ENCODE measurements at places on chromosomes 7 and 10. TPM values are rescaled to one million over a fixed set of nuclear protein-coding genes. Genes with fewer than 3 reads are reported as not detected.

DNA sequence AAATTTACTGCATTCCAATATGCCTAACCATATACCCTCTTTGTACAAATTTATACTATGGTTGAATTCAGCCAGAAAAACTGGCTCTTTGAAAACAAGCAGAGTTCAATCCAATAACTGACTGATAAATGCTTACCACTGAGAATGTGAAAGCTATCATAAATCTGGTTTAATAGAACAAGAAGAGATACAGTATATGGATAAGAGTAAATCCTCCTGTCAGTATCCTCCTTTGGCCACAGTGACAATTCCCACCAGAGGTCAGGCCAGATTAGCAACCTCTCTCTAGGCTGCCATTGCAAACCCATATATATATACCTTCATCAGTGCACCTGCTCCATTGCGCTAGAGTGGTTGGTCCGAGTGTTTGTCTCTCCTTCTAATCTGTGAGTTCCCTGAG is 647.2 kb downstream of the GRM8 start:
- no peak for DNase-seq

- no peak for DNase-seq
Measured at GRCh38 chr10:133091316-133091715, 3.6 kb downstream of the ADGRA1 start.

Gene PLEKHA1
- 46.2 TPM for total RNA-seq

DNA sequence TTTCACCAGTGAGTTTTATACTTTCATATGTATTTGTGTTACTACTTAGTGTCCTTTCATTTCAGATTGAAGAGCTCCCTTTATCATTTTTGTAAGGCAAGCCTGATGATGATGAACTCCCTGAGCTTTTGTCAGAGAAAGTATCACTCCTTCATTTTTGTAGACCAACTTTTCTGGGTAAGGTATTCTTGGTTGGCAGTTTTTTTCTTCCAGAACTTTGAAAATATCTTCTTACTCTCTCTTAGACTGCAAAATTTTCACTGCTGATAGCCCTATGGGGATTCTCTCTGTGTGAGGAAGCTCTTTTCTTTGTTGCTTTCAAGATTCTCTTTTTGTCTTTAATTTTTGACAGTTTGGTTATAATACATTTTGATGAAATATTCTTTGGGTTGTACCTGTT is 35.7 kb downstream of the CCDC7 start:
- no peak for DNase-seq

- no peak for DNase-seq
Measured at GRCh38 chr10:64086083-64086767, 565.0 kb downstream of the REEP3 start.

GRCh38 chr7:33107136-33108066 is 1.8 kb downstream of the RP9 start:
- no peak for DNase-seq

GRCh38 chr10:17647326-17647725 is 3.4 kb downstream of the STAM start:
- DNase-seq = no peak

DNA sequence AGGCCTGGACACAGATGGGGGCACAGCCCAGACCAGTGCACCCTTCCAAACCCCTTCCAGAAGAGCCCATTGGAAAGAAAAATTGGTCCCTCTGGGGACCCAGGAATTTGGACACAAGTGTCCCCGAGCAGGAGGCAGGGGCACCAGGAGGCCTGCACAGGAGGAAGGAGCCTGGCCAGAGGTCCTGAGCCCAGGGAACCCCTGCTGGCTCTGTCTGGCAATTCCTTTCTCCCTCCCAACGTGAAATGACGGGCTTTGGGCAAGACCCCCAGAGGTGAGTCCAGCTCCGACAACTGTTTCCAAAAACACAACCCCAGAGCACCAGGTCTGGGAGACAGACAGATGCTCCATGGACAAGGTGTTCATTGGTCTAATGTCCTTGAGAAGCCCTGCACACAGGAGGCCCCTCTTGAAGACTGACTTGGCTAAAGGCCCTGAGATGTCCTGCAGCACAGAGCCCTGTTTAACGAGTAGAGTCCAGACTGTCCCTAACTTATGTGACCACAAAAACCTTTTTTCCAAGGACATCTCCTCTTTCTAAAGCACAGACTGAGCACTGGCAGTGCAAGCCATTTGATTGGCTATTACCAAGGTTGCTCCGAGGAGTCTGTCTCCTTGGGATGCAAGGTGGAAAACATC is 150.7 kb downstream of the OAT start:
- DNase-seq = no peak

DNA sequence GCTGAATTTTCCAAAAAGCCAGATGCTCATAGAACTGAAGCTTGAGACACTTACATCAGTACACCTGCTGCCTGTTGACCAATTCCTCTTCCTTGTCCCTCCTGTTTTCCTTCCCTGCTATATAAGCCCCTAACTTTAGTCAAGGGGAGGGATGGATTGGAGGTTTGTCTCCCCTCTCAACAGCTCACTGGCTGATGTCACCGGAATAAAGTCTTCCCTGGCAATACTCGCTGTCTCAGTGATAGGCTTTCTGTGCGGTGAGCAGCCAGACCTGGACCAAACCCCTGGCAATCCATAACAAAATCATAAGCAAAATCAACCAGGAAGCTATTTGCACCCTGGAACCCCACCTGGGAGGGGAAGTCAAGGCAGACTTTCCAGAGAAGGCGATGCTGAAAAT is 929 bp upstream of the IRF5 start:
- DNase-seq = peak; percentile 43

GRCh38 chr10:59179068-59179467 is 2.6 kb downstream of the PHYHIPL start:
- no peak for DNase-seq

Gene BICC1
- total RNA-seq = 6.4 TPM

DNA sequence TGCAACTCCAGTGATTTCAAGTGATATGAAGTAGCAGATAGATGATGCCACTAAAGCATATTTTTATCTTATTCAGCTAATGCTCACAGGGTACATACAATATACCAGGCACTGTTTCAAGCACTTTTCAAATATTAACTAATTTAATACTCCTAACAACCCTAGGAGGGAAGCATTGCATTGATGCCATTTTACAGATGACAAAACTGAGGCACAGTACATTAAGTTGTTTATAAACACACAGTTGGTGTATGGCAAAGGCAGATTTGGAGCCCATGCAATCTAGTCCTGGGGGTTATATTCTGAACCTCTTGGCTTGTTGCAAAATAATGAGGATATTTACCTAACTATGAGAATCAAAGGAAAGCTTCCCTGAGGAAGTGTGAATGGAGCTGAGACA is 371.0 kb downstream of the SFMBT2 start:
- no peak for DNase-seq

DNA sequence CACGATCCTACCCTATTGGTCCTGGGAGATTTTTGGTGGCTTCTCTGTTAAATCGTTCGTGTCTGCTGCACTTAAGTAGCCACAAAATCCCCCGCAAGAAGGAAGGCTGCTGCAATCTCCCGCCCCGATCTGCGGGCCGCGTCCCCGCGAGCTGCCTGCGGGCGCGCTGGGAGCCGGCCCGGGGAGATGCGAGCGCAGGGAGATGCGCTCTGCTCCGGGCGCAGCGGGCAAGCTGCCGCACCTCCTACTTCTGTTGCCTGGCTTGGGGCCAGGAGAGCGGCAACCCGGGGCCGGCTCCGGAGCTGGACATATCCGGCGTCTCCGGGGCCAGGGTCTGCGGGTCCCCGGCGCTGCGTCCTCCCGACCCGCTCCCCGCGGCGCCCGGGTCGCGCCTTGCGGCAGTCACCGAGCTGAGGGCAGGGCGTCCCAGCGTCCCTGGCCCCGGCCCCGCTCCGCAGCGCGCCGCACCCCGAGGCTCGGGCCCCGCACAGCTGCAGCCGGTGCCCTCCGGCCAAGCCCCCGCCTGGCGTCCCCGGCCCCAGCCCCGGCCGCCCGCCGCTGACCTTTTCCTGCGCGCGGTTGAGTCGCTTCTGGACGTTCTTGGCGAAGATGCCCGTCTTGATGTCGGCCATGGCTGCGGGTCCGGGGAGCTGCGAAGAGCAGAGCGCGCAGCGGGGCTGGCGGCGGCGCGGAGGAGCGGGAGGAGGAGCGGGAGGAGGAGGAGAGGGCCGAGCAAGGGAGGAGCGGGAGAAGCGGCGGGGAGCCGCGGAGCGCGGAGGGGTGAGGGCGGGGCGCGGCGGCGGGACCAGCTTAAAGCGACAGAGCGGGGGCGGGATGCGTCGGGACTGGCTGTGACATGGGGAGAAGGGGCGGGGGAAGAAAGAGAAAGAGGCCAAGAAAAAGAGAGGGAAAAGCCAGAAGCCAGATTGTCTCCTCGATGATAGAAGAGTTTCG is at the start of gene AMPH:
Gene AMPH, minus strand, starts transcription at position 654 of the 954 bp plus-strand sequence. Its CDS starts 22 bp downstream, at position 632.
- peak; percentile 81 for DNase-seq

GRCh38 chr10:70232859-70233108 is 445 bp downstream of the PPA1 start:
- no peak for DNase-seq

- no peak for DNase-seq
Measured at GRCh38 chr10:64732372-64732957, 1211.3 kb downstream of the REEP3 start.

GRCh38 chr7:93176992-93177580 is 28.9 kb upstream of the SAMD9L start:
- DNase-seq = no peak

GRCh38 chr7:103132995-103133688 is 15.8 kb downstream of the NAPEPLD start:
- DNase-seq = no peak

DNA sequence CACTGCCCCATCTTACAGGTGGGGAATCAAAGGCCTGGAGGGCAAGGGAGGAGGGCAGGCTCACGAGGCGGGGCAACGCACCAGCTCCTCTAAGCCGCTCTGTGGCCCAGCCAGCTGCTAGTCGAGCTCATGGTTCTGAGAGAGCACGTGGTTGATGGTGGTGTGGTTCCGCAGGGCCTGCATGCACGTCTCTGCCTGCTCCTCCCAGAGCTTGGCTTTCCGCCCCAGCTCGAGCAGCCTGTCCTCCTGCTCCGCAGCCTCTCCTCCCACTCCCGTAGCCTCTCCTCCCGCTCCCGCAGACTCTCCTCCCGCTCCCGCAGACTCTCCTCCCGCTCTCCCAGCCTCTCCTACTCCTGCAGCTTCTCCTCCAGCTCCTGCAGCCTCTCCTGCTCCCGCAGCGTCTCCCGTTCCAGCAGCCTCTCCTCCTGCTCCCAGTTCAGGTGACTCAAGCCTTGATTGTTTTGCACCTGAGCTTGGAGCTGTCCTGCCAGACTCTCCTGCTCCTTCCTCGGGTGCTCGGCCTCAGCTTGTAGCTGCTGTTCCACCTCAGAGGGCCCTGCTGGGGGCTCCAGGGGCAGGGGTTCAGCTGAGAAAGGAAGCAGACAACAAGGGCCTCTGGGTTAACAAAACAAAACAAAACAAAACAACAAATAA is 19.1 kb upstream of the MTPAP start:
- no peak for DNase-seq

Gene CNPY1
- total RNA-seq = not detected

- no peak for DNase-seq
Measured at GRCh38 chr10:7707102-7707501, 4.0 kb downstream of the ITIH2 start.

DNA sequence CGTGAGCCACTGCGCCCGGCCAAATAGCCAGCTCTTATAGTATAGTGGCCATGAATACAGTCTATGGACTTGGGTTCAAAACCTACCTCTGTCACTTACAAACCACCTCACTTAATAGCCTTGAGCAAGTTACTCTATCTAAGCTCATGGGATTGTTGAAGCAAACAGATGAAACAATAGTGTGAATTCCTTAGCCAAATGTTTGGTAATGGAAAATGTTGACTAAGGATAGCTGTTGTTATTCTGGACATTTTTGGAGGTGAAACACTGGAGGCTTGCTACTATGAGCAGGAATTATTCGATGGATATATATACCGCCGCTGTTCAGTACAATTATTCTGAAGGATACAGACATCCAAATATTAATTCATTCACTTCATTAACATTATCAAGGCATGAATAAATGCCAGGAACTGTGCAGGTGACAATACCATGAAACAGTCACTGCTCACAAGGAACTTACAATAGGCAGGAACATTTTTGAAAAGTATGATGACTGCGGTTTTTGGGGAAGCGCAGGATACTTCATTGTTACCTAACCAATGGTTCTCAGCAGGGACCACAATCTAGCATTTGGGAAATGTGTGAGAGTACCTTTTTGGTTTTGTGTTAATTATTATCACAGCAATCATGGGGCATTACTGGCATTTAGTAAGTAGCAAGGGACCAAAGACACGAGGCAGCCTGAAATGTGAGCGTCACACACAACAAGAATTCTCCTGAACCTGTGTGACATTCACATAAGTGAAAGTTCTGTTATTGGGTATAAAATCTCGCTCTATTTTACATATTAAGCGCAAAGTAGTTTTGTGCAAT is 55.7 kb downstream of the CUBN start:
- DNase-seq = no peak

- no peak for DNase-seq
Measured at GRCh38 chr10:12617191-12618175, 268.1 kb downstream of the CAMK1D start.

GRCh38 chr10:73785721-73786511 is 510 bp downstream of the ZSWIM8 start:
- DNase-seq = no peak

GRCh38 chr10:48667960-48668590 is 16.6 kb upstream of the WDFY4 start:
- DNase-seq = no peak

Gene SLC18A3
- not detected for total RNA-seq

DNA sequence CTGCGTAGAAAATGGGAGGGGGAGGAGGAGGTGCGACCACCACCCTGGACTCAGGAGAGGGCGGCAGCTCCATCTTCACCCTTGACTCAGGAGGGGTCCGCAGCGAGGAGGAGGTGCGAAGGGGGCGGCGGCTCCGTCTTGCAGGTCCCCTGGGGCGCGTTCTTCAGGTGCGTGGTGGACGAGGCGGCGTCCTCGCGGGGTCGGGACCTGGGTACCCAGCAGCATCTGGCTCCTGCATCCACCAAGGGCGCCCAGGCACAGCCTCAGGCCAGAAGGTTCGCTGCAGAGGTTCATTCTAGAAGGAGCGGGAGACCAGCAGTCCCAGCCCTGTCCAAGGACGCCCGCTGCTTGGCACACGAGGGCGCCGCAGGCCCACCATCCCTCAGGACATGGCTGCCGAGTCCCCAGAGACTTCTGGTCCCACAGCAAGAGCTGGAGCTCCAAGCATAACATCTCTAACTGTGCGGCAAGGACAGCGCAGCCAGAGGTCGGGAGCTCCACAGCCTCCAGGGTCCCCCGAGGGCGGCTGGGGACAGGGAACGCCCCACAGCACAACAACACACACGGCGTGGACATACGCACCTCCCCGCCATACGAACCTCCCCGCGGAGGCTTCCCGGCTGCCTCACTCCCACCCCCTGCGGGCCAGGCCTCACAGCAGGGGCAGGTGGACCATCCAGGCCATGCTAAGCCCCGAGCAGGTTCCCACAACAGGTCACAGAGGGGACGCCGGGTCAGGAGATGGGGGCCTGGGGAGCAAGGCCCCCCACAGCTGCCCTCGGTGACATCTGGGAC is 16.8 kb upstream of the DPYSL4 start:
- DNase-seq = peak; percentile 68

Gene FLNC
- total RNA-seq = 1,261 TPM

GRCh38 chr7:2108071-2108455 is 124.7 kb downstream of the MAD1L1 start:
- DNase-seq = no peak

Data from cardiac septum (tissue), 1 donor.